ENCODE measurements at places on chromosomes 2 and 18. TPM values are rescaled to one million over a fixed set of nuclear protein-coding genes. Genes with fewer than 3 reads are reported as not detected.

The SPATA3 gene
- not detected for total RNA-seq

The SGPP2 gene
- total RNA-seq, result 2.1 TPM

The ADAM23 gene
- total RNA-seq, result 16.4 TPM

The XDH gene
- total RNA-seq, result 1.3 TPM

The UPP2 gene
- total RNA-seq, result not detected
